ENCODE measurements at places on chromosomes 1 and 21.

DNA sequence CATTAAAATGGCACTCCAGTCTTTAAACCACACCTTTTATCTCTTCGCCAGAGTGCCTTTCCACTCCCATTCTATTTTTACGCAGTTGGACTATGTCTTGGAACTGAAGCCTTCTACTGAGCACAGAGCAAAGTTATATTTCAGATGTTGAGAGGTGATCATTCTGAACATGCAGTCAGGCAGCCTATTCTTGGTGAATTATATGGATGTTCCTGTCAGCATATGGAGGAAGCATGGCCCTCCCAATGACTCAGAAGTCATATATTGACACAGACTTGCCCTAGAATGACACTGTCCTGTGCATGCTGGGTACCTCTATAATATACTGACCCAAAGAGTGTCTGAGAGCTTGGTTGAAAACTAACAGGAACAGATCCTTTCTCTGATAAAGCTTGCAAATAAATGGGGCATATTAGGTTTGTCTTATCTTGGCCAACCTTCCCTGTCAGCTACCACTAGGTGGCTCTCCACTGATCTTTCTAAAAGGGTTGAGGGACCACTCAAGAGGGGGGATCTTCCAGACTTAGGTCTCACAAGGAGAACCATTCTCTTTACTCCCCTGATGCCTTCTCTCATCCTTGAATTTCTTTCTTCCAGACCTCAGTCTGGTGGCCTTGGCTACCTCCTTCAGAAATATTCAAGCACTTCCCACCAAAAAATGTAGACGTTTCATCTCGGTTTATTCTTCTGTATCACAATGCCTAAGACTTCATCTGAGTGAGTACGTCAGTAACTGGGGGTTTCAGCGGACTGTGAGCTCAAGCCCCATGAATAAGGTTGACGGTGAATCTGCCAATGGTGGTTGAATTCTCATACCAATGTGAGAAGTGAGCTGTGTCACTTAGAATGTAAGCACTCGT is 11.8 kb upstream of the ALG14 start:
- DNase-seq = no peak

GRCh38 chr21:30831194-30831765 is 1.7 kb upstream of the KRTAP7-1 start:
- DNase-seq = no peak

DNA sequence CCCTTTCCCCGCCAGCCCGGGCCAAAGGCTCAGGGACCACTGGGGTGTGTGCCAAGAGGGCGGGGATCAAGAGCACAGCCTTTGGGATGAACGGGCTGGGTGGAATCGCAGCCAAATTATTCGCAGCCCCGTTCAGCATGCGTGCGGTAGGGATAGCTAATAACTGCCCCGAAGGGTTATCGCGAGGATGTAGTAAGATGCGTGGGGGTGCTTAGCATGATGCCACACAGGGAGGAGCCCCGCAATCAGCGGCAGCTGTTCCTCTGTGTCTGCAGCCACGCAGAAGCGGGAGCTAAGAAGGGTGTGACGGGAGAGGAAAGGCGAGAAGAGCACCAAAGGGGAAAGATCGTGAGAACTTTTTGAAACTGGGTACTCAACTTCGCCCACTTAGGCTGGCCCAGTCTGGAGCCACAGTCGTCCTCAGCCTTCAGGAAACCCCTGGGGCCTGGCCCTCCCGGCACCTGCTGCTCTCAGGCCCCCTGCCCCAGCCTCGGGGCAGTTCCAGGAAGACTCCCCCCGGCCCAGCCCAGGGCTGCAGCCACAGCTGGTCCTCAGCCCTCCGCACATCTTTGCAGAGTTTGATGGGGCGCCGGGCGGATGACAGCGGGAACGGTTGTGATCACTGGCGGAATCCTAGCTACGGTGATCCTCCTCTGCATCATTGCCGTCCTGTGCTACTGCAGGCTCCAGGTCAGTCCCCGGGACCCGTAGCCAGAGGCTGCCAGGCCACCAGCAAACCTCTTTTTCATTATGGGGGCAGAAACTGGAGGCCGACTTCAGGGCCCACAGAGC is 64.9 kb downstream of the TOR1AIP2 start:
- DNase-seq = no peak

GRCh38 chr1:113804421-113805255 is 7.6 kb downstream of the RSBN1 start:
- DNase-seq = no peak

GRCh38 chr1:944341-945325 is 14.4 kb downstream of the NOC2L start:
- DNase-seq = no peak

DNA sequence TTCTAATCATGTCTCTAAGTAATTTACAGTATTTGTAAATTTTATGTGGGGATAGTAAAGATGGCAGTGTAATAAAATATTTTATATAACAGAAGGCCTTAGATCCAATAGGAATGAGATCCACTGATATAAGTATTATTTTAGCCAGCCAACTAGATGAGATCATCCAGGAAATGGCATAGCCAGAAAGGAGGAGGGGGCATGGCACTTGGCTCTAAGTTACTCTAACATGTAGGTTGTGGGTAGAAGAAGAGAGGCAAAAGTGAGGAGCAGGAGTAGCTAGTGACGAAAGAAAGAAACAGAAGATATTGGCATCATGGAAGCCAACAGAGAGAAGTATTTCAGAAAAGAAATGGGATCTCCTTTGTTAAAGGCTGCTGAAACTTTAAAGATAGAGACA is 426.1 kb downstream of the PTPRC start:
- DNase-seq = no peak

DNA sequence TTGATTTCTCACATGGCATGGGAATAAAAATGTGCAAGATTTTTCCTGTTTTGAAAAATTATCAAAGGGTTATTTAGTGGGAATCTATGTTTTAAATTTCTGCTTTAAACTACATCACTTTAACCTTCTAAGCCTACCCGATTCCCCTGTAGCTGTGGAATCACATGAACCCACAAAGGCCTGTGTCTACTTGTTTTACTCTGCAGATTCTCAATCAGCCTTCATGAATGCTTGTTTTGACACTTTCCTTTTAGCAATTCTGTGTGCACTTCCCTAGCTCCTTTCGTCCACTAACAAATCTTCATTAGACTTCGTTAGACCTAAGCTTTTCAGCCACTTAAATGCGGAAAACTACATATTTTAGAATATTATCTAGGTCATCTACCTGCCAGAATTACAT is 56.0 kb upstream of the C1orf21 start:
- no peak for DNase-seq

DNA sequence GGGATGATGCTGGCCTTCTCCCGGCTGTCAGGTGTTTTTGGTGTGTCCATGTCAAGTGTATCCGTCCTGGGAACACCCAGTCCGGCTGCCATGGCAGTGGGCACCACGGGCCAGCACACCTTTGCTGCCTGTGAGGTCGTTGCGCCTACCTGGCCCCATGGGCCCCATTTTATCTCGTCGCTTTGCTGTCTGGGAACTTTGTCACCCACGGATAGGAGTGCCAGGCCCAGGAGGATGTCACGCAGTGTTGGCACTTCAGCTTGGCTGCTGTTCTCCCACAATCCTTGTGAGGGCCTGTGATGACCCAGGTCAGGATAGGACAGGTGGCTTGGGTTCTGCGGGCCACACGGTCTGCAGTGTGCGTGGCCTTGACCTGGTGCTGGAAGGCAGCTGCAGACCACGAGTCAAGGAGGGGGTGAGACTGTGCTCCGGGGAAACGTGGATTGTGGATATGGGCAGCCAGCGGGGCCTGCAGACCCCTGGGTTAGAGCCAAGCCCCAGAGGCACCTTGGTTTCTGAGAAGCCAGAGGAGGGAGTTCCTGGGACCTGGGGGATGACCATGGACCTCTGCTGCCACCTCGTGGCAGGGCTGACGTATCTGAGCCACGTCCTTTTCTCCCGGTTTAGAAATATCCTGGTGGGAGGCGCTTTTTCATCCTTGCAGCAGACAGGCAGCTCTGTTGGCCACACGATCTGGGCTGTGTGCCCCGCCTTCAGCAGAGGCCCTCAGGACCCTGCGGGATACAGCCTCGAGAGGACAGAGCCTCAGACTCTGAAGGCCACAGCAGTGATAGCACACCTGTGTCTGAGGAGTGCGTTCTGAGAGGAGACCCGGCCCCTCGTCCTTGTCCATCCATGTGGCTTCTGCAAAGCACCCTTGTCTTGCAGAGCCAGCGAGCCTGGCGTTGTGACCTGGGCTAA is 161.1 kb upstream of the COL6A1 start:
- DNase-seq = no peak

DNA sequence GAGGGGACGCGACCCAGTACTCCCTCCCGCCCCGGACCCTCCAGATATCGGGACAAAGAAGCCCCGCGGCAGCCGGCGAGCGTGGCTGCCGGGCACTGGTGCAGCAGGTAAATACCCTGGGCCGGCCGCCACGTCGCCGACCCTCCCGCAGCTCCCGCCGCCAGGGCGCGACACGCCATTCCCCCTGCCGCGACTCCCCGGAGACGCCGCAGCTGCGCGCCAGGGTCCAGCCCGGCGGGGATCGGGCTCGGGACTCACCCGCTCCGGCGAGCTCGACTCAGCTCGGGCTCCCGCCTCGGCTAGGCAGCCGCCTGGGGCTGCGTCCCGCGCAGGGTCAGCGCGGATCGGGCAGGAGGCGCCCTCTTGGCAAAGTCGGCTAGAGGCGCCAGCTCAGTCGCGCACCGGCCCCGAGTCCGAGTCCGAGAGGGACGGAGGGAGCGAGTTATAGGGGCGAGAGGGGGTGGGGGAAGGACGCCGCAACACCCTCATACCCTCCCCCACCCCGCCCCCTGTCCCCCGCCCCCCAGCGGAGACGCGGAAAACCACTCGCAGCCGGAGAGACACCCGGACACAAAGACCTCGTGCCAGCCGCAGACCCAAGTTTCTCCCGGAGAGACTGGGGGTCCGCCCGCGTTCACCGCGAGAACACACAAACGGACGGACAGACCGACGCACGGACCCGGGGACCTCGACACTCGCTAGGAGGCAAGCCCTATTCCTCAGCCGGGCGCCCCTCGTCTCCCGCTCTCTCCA is 985 bp downstream of the SYT6 start:
- no peak for DNase-seq

DNA sequence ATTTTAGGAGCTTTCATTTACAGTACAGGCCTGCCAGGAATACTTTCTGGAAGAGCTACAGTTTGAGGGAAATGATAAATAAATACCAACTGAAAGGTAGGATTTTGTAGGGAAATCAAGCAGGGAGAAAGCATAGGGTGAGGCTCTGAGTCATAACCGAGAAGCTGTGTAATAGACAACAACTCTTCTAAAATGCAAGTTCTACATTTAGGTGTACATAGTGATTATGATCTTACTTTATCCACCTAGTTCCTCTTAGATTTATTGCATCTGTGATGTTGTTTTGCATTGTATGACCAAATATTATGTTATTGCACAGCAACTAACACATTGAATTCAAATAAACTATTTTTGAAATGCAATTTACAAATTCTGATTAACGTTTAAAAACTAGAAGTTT is 819.3 kb downstream of the PLA2G4A start:
- no peak for DNase-seq

DNA sequence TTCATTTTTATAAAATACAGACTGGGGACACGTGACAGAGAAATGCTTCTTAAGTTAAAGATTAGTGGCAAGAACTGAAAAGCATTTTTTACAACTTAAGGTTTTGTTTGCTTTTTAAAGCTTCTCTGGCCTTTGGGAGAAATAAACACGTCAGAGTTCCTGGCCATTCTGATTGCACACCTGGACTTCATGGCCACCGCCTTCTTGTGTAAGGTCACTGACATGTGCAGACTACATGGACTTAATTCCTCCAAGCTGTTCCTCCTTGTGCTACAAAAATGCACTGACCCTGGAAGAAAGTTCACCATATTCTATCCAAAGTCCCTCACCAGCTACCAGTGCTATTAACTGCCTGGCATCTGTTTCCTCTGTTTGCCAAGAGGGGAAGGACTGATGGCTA is 56.1 kb downstream of the GADD45A start:
- no peak for DNase-seq

GRCh38 chr21:28827422-28827821 is 165.3 kb downstream of the LTN1 start:
- DNase-seq = no peak

DNA sequence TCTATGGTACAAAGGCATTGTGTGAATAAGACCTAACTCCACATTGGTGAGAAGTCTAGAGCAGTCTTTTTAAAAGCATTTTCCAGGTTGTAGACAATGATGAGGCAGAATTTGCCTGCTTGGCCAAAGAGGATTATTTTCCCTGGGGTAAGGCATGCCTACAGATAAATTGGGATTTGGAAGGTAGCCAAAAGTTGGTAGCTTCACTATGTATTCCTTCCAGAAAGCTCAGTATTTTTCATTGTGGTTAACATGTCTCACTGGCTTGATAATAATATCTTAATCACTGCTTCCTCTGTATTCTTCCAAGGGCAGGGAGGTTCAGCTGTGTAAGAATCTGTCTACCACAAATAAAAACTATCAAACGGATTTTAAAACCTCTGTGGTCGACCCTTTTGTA is 590.8 kb upstream of the PRMT6 start:
- no peak for DNase-seq

DNA sequence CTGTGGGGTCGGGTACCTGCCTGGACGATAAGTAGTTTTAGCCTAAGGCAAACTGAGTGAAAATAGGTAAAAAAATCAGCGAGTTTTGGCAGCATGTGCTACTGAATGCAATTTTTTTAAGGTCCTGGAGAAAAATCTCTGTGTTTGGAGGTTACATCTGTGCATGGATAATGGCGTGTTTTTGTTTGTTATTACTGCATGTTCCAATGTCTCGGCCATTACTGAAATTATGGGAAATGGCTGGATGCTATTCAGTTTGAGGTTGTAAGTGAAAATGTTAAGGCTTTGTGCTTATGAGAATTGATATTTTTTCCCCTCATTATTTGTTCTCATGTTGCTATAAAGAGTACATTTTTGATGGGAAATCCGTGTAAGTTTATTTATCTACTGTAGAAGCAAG is 441.7 kb downstream of the PRDM2 start:
- no peak for DNase-seq

DNA sequence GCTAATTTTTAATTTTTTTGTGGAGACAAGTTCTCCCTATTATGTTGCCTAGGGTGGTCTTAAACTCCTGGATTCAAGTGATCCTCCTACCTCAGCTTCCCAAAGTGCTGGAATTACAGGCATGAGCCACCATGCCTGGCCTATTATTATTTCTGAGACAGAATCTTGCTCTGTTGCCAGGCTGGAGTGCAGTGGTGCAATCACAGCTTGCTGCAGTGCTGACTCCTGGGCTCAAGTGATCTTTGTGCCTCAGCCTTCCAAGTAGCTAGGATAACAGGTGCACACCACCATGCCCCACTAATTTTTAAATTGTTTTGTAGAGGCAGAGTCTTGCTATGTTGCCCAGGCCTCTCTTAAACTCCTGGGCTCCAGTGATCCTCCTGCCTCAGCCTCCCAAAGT is 196.3 kb downstream of the CAMTA1 start:
- DNase-seq = no peak

- no peak for DNase-seq
These were observed 34.0 kb downstream of the ADAM30 start for GRCh38 chr1:119862276-119862675.
